NCI-H2081 treated with DMSO at 0.1 percent for 48 hours (cell line): ENCODE measurements at places on chromosomes 7 and 10.

DNA sequence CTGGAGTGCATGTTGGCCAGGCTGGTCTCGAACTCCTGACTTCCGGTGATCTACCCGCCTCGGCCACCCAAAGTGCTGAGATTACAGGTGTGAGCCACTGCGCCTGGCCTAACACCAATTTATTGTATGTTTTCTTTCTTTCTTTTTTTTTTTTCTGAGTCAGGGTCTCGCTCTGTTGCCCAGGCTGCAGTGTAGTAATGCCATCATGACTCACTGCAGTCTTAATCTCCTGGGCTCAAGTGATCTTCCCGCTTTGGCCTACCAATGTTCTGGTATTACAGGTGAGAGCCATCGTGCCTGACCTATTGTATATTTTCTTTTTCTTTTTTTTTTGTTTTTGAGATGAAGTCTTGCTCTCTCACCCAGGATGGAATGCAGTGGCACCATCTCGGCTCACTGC is 33.8 kb upstream of the UBE2H start:
- no peak for DNase-seq

- no peak for DNase-seq
Measured at GRCh38 chr10:13382703-13383398, 34.8 kb upstream of the SEPHS1 start.

DNA sequence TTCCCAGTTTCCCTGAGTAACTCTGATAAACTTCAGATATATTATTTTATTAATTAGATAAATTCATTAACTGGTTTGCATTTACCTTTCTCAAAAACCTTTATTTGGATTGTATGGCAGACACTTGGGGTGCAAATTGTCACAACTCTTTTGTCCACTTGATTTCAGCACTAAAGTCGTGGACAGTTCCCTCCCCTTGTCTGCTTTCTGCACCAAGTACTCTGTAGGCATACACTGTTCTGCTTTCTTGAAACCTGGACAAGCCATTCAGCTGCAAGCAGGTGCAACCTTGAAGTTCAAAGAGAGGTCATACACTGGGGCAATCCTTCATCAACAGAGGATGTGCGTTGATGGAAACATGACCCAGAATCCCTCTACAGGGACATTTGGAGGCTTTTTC is 162.9 kb downstream of the ARL5B start:
- no peak for DNase-seq

- no peak for DNase-seq
Measured at GRCh38 chr10:43055991-43056567, 20.8 kb upstream of the RET start.

DNA sequence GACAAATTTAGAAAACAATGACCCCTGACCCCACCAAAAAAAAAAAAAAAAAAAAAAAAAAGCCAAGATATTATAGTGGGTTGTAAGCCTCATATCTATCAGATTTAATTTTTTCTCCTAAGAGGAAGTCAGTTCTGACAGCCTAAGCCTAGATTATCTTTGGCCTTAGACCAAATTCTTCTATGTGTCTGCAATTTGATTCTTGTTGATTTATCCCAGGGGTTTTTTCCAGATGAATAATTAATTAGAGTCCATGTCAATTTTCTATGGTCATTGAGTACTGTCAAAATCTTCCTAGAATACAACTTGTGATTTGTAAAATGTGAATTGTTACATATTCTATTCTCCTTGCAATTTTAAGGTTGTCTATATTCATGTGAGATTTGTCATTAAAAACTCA is 151.6 kb upstream of the CACNA2D1 start:
- DNase-seq = peak; percentile 79

DNA sequence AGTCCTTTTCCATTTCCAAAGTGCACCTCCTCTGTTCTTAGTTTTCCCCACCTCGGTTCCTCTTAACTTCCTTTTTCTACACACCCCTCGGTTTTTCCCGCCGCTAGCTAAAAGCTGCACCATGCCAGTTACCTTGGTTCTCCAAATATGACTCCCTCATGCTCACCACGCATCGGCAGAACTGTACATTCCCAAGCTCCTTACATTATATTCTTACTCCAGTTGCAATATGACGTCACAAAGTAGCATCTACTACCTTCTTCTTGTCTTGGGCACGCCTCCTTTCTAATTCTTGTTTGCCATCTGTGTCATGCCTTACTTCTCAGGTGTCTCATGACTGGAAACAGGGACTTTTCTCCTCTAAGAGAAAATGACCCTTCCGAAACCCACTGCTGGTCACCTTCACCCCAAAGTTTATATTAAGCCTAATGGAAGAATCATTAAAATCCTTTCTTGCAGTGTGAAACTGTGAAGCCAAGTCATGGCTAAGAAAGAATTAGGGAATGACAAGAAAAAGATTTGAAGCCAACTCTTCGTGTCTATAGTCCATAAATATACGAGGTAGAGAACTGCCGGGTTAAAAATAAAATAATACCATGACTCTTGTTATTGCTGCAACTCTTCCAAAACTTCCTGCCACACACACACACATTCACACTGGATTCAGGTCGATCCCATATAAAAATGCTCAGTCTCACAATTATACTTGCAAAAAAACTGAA is 1.7 kb downstream of the ESYT2 start:
- no peak for DNase-seq

DNA sequence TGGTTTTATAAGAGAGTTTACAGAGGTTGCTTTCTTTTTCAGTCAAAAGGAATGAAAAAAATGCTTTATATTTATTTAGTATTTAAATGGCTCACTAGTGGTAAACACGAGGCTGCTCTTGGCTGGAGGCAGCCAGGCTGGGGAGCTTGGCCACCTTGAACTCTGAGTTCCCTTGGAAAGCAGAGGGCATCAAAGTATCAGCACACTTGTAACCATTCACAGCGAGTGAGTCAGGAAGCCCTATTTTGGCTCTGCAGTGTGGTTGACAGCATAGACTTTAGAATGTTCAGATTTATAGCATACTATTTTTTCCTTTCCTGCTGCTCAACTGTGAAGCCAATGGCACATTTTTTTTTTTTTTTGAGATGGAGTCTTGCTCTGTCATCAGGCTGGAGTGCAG is 51.6 kb downstream of the CYCS start:
- no peak for DNase-seq

DNA sequence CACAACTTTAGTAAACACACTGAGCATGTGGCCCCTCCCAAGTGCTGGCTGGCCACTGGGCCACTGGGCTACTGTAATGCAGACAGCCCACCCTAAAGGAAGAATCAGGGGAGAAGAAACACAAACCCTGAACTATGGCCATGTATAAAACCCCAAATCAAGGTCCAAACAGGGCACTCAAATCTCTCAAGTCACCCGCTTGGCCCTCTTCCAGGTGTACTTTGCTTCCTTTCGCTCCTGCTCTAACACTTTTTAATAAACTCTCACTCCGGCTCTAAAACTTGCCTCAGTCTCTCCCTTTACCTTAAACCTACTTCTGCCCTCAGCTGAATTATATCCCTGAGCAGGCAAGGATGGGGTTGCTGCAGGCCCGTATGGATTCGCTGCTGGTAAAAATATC is 72.6 kb downstream of the TPK1 start:
- no peak for DNase-seq

- DNase-seq = no peak
Measured at GRCh38 chr7:130401578-130401977, 21.3 kb downstream of the CPA1 start.

DNA sequence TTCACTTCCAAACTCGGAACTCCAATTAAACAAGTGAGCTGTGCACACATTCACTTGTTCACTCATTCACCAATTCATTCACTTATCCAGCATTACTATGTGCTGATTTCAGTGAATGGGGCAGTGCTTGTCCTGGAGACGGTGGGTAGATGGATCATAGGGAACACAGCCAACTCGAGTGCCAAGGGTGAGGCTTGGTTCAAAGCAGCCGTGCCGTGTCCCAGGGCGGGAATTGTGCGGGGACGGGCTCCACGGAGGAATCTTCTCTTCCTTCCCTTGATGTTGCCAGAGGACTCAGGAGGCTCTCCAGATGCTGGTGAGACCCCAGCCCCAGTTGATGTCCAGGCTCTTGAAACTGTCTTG is 2.9 kb downstream of the SH2D4B start:
- DNase-seq = no peak

GRCh38 chr7:3616306-3616705 is 315.3 kb downstream of the SDK1 start:
- peak; percentile 17 for DNase-seq

DNA sequence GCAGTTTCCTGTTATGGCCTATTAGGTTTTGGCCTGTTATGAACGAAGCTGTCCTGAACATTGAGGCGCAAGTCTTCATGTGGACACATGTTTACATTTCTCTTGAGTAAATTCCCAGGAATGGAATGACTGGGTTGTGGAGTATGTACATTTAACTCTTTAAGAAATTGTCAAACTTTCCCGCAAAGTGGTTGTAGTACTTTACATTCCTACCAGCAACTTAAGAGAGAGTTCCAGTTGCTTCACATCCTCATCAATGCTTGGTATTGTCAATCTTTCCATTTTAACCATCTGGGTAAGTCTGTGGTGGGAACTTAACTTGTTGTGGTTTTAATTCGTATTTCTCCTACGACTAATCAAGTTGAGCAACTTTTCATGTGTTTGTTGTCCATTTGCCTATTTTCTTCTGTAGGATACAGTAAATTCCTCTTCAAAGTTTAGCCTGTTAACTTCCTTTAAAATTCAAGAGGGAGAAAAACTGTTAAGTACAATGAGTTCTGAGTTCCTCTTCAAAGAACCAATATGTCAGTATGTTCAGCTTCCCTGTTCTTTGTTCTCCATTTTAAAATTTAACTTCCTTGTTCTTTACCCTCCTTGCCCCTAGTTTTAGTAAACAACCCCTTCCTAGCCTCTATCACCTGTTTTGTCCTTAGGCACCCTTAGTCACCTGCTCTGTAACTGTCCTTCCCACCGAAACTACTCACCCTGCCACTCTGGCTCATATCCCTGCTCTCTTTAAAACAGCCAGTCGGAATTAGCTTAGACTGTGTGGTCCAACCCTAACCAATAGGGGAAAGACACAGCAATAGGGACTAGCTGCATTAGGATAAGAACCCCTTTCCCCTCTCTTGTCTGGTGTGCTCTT is 74.0 kb downstream of the FAM241B start:
- no peak for DNase-seq

- DNase-seq = no peak
Measured at GRCh38 chr7:87219545-87220025, at the start of gene TMEM243. Gene TMEM243, minus strand, starts transcription at chr7:87219732. Its CDS starts 229 bp downstream, at chr7:87219503.

GRCh38 chr10:91537614-91538383 is 95.1 kb downstream of the PPP1R3C start:
- DNase-seq = no peak

DNA sequence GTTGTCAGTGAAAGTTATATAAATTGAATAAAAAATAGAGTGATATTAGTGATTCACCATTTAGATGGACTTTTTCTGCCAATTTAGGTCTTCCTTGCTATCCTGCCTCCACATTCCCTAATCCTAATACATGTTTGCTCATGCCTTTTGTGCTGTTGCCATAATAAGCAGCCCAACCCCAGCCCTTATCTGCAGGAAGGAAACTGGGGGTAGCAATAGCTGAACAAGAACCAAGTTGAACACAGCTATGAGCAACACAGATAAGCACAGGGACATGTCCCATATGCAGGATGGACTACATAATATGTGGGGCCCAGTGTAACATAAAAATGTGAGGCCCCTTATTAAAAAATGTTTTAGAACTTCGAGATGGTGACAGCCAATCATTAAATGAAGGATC is 91.2 kb upstream of the AHR start:
- no peak for DNase-seq

GRCh38 chr7:133761443-133761842 is 365.7 kb upstream of the LRGUK start:
- no peak for DNase-seq

DNA sequence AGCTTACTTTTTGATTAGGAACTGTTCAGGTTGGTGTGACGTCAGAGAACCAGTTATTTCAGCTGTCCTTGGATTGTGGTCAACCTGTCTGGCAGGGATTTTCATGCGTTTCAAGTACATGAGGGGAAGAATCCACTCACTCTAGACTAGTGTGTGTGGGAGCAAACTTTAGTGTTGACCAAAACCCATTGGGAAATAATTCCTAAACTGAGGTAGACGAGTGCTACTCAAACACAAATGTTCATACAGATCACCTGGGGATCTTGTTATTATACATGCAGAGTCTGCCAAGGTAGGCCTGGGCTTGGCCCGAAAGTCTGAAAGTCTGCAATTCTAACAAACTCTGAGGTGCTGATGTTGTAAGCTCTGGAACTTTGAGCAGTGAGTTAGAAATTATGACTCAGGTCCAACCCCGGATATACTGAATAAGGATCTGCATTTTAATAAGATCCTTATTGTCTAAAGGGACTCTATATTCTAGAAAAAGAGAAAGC is 111.1 kb upstream of the CREB5 start:
- DNase-seq = no peak

- no peak for DNase-seq
Measured at GRCh38 chr7:158655507-158655906, 49.1 kb downstream of the NCAPG2 start.

DNA sequence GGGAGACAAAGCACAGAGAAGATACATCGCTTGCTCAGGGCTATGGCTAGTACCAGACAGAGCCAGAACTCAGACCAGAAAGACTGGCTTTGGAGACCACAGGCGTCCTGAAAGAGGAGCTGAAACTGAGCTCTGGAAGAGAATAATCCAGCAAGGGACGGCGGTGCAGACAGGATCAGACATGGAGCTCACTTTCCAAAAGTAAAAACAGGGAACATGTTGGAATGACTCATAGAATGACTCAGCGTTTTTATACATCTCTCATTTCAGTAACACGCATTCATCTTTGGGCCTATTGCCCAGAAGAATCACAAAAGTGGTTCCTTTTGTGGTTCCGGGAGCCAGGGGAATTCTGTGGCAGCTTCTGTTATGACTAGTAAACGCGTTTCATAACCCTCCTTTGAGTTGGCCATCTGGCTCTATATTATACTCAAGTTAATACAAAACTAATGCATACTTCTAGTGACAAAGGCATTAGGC is 37.2 kb downstream of the PLEKHS1 start:
- no peak for DNase-seq

DNA sequence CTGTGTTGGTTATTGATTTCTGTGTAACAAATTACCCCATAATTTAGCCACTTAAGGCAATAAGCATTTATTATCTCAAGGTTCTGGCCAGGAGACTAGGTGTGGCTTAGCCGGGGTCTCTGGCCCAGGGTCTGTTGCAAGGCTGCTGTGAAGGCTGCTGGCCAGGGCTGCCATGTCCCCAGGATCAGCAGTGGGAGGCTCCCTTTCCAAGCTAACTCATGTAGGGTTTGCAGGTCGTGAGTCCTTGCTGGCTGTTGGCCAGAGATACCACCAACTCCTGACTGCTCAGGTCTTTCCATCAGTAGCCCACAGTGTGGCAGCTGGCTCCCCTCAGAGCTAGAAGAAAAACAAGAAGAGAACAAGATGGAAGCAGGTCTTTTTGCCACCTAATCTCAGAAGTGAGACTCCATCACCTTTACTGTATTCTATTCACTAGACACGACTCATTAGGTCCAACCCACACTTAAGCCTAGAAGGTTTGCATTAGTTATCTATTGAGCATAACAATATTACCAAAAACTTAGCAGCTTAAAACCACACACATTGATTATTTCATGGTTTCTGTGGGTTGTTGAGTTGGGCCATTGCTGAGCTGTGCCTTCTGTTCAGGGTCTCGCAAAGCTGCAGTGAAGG is 185.6 kb downstream of the PFKFB3 start:
- no peak for DNase-seq
